ENCODE measurements at places on chromosomes 16 and 17.

GRCh38 chr16:5971924-5972323 lies 874.3 kb upstream of the EEF2KMT start:
- no peak for DNase-seq

GRCh38 chr16:23506606-23506994 lies 3.7 kb downstream of the GGA2 start:
- no peak for DNase-seq

DNA sequence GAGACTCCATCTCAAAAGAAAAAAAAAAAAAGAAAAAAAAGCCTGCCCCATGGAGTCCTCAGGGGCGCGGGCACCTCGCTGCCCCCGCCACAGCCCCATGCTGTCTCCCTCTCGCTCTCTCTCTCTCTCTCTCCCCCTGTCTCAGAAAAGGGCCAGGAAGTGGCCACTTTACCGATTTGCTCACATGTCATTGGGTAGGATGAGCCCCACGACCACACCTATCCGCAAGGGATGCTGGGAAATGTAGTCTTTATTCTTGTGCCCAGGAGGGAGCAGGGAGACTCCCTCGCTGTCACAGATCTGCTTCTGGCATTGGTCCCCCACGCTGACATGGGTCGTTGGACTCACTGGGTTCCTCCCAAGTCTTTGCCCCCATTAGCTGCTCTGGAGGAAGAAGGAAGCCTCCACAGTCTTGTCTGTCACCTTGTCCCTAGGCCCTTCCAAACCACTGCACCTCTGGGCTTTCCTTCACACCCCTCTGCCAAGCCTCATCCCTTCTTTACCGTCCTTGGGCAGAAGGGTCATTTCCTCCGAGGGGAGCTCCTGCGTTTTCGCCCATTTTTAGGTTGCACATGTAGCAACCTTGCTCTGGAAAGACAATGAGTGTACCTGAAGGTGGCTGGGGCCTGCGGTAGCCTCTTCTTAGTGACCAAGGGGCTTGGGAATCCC lies 6.9 kb upstream of the GJD3 start:
- no peak for DNase-seq

- no peak for DNase-seq
Measured at GRCh38 chr16:88570691-88571092, 489 bp downstream of the ZC3H18 start.

- DNase-seq = no peak
Measured at GRCh38 chr16:3607161-3607560, 4.2 kb downstream of the SLX4 start.

GRCh38 chr16:165539-166374 lies at the start of gene HBM:
Gene HBM (plus strand): TSS chr16:165978. CDS start chr16:165998, 20 bp downstream.
- no peak for DNase-seq

- no peak for DNase-seq
Measured at GRCh38 chr17:80769936-80770625, 221.6 kb upstream of the CHMP6 start.

- no peak for DNase-seq
Measured at GRCh38 chr17:47789611-47790561, 31.7 kb downstream of the OSBPL7 start.

DNA sequence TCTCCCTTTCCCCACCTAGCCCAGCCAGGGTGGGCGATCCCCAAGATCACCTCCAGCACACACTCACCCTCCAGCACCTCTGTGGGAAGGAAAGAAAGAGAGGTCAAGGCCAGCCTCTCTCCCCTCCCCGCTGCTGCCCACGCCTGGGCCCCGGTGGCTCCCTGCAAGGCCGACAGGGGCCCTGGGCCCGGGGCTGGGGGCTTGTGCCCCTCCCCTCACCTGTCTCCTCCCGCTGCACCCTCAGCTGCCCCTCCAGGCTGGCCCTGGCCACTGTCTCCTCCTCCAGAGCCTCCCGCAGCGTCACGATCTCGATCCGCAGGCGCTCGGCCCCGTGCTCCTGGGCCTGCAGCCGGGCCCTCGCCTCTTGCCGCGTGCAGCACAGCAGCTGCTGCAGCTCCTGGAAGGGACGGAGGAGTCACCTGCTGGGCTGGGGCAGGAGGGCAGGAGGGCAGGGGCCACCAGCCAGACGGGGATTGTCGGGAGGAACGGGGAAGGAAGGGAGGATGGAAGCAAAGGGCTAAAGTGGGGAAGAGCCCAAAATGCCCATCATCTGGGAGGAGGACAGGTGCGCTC lies 19.2 kb downstream of the RABEP2 start:
- DNase-seq = no peak

DNA sequence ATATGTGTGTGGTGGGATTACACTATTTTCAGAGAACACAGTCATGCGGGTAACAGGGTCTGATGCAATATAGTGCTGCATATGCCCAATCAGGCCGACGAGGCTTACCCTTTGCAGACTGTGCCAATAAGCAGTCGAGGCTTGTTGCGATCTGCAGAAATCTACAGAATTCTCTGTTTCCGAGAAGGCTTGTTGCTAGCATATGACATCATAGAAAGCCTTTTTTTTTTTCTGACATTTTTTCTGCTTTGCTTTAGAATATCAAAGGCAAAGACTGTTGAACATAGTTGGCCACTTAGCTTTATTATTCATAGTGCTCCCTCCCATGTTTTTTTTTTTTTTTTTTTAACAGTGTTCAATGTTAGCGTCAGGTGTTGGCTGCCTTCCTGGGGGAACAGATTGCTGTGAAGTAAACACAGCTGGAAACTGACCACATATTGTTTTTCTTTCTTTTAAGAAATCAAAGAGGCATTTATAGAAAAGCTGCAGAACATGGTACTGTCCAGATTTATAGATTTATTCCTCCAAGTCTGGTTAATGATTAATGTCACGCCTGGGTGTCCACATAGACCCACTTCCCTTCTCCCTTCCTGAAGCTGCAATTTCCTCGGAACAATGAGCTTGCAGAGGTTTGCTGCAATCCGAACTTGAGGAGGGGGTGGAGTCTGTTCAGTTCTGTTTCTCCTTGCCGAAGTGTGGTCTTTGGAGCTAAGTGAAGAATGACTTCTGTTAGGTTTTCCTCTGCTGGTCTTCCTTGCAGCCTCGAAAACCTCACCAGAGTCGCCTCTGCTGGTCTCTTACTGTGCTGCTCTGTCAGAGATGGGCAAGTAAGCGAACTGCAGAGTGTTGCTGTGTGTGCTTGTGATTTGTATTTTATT lies 87.3 kb downstream of the MAP2K6 start:
- peak; percentile 67 for DNase-seq

DNA sequence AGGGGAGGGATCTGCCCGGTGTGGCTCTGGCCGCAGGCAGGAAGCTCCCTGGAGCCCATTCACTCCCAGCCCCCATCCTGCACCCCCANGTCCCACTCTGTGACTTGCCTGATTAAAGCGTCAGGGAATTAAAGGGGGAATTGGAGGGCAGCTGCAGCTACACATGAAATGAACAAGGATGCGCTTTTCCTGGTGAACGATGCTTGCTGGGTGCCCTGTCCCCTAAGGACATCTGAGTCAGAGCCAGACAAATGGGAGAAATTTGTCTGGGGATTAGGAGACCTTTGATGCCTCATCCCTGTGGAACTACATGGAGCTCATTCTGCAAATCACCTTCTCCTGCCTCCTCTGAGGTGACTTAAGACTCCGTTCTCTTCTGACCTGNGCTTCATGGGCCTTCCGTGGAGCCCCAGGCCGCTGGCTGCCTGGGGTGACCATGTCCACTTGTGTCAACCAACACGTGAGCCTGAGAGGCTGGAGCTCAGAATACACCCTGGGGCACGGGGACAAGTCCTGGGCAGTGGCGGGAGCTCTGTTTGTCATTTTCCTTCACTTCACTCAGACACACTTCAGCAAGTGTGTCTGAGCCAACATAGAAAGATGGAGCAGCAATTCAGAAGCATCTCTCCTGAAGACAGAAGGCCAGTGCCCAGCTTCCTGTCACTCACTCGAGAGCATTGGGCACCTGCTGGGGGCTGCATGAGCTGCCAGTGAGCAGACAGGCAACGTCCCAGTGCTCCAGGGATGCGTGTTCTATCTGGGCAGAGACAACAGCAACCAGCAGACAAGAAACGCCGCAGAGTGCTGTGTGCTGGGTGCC lies 54.1 kb downstream of the METRNL start:
- DNase-seq = no peak

DNA sequence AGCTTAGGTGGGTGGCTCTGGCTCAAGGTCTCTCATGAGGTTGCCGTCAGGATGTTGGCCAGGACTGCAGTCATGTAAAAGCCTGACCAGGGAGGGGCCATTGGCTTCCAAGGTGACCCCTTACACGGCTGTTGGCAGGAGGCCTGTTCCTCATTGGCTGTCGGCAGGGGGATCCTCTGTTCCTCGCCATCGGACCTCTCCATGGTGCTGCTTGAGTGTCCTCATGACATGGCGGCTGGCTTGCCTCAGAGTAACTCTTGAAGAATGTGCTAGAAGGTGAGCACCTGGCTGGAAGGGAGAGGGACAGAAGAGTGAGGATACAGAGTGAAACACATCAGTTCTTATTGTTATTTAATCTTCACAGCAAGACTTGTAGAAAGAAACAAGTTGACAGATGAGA lies 4.7 kb upstream of the RPRML start:
- DNase-seq = no peak

GRCh38 chr17:17844500-17844899 lies 7.7 kb upstream of the SREBF1 start:
- no peak for DNase-seq

GRCh38 chr17:69142175-69142802 lies 594 bp upstream of the ABCA6 start:
- no peak for DNase-seq

DNA sequence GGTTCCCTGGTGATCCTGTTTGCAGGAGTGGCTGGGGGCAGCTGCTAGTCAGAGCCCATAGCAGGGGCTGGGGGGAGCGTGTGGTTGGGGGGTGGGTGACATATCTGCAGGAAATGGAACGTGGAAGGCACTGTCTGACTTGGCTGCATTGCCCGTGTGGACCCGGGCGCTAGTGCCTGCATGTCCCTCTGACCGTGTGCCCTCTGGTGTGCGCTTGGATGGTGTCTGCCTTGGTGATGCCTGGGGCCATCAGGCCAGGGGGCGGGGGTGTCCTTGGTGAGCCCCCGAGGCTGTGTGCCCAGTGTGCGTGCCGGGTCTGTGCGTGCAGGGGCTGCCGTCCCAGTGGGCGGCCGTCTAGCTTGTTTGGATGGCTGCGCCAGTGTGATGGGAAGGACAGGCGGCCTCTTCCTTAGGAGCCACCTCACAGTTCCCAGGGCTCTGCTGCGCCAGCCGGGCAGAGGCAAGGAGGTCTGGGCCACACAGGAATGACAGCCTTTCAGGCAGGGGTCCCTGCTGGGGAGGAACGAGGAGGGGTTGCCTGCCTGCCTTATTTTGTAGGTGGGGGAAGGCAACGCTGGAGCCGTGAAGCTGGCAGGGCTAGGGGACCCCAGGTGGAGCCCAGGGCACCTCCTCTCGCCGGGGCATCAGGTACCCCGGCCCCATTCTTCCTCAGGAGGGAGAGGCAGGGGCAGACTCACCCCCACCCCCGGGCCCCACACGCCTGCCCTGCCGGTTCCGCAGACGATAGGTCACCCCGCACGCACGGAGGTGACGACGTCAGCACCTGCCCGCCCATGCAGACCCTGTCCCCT lies 693 bp downstream of the NDRG4 start:
- no peak for DNase-seq

- DNase-seq = no peak
Measured at GRCh38 chr17:73318427-73318813, 6.6 kb upstream of the CDC42EP4 start.

DNA sequence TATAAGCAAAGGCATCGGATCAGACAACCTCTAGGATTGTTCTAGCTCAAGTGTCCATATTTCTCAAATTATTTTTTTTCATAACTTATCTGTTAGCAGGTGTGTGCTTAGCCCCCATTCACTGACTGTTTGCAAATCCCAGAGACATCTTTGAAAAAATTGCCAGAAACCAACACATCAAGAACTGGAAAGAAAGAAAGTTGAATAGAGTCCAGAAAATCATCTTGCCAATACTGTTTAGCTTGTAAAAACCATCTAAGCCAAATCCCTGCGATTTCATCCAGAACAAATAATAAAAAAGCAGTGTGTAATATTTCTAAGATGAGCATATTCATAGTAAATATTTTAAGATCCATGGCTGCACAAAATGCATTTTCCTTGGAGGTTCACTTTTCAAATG lies 64.5 kb downstream of the WSCD1 start:
- no peak for DNase-seq

GRCh38 chr16:24988593-24989338 lies 26.4 kb downstream of the ARHGAP17 start:
- DNase-seq = no peak

DNA sequence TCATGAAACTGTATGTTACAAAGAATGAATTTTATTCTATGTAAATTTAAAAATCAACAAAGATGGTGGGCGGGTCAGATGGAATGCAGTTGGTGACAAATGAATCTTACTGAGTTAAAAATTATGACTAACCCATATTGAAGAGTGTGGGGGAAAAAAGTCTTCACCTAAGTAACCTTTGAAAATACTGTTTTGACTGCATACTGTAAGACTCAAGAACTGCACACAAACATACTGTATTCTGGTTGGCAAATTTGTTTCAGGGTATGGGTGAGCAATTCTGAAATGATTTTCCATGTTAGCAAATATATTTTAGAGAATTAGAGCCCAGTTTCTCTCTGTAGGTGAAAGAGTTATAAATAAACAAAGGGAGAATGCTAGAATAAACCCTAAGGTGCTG lies 153.7 kb upstream of the KCNJ18 start:
- no peak for DNase-seq

DNA sequence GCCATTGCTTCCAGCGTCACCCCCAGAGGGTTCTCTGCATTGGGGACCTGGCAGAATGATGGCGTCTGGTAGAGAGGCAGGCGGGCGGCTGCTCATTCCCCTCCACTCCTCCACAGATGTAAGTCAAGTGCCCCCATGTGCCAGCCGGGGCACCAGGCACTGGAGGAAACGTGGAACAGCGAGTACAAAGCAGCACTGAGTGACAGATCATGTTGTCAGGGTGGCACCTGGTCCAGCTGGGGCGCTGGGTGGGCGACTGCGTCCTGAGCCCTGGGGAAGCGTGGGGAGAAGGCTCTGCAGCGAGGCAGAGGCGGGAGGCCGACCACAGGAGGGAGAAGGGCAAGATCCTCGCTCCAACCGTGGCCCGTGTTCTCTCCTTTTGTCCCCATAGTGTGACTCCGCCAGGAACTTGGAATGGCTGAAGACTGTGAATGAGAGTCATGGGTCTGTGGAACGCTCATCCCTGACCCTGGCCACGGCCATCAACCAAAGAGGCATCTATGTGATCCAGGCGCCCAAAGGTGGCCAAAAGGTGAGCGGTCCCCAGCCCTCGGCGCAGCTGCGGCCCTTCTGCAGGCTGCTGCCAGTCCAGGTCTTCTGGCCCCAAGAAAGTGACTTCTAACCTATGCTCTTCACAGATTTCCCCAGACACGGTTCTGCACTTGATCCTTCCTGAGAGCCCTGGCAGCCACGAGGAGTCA lies 76.7 kb downstream of the RNF213 start:
- no peak for DNase-seq

DNA sequence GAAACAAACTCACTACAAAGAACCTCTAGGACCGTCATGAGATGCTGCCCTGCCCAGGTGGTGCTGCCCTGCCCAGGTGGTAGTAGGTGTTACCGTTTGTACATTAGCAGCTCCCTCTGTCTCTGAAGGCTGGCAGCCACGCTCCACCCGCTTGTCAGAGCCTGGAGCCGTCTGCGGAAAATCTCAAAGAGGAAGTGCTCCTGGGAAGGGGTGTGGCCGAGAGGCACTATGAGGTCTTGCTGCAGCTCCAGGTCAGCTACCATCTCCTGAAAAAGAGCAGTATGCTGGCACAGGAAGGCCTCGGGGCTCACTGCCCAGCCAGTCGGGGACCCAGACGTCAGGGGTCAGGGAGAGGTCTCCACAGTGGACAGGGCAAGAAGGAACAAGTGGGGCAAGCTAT lies 28.3 kb downstream of the ZNF276 start:
- no peak for DNase-seq
